Epithelial cell of umbilical artery (primary cell): ENCODE measurements at places on chromosomes 5 and 9. TPM values are rescaled to one million over a fixed set of nuclear protein-coding genes. Genes with fewer than 3 reads are reported as not detected.

Gene SLC6A19
- not detected in 2 replicates for total RNA-seq

Gene ANKRD18B
- total RNA-seq: 2.6 and 6.2 TPM in 2 replicates

Gene SPATA31A3
- not detected in 2 replicates for total RNA-seq

Gene RLN2
- total RNA-seq: 0.32 TPM in 1 of 2 replicates, not detected in the other

Gene NPR3
- 1.7 and 2.3 TPM in 2 replicates for total RNA-seq
